Activated naive CD8-positive, alpha-beta T cell treated with anti-CD3 and anti-CD28 coated beads for 36 hours (primary cell): ENCODE measurements at places on chromosomes 2 and 18. TPM values are rescaled to one million over a fixed set of nuclear protein-coding genes. Genes with fewer than 3 reads are reported as not detected.

DNA sequence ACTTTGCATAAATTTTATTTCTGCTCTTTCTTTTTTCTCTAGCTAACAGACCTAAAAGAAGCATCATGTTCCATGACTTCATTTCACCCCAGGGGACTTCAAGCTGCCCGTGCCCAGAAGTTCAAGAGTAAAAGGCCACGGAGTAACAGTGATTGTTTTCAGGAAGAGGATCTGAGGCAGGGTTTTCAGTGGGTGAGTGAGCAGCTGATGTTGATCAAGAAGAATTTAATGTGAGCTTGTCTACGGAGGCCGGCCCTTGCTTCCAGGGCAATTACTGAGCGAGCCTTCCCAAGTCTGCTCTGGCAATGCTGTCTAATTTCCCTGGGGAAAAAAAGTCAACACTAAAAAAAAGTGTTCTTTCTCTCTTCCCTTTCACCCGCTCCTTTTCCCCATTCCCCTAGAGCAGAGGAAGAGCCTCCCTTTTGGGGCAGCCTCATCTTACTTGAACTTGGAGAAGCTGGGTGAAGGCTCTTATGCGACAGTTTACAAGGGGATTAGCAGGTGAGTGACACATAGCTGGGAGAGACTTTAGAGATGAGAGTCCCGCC is 1.2 kb downstream of the CDK15 start:
- no peak for DNase-seq

The SLC8A1 gene
- total RNA-seq = 0.22 TPM

- no peak for DNase-seq
These were observed 13.2 kb downstream of the TXNDC2 start for GRCh38 chr18:9898792-9899549.

The TUBA3E gene
- total RNA-seq = not detected

The CPS1 gene
- 2.6 TPM for total RNA-seq
